Putamen (tissue), 1 donor: ENCODE measurements at places on chromosomes 16 and 17.

GRCh38 chr17:39235555-39236449, 10.1 kb upstream of the STAC2 start:
- DNase-seq, result no peak

GRCh38 chr17:61161615-61162134, 238.0 kb upstream of the TBX2 start:
- DNase-seq, result no peak

DNA sequence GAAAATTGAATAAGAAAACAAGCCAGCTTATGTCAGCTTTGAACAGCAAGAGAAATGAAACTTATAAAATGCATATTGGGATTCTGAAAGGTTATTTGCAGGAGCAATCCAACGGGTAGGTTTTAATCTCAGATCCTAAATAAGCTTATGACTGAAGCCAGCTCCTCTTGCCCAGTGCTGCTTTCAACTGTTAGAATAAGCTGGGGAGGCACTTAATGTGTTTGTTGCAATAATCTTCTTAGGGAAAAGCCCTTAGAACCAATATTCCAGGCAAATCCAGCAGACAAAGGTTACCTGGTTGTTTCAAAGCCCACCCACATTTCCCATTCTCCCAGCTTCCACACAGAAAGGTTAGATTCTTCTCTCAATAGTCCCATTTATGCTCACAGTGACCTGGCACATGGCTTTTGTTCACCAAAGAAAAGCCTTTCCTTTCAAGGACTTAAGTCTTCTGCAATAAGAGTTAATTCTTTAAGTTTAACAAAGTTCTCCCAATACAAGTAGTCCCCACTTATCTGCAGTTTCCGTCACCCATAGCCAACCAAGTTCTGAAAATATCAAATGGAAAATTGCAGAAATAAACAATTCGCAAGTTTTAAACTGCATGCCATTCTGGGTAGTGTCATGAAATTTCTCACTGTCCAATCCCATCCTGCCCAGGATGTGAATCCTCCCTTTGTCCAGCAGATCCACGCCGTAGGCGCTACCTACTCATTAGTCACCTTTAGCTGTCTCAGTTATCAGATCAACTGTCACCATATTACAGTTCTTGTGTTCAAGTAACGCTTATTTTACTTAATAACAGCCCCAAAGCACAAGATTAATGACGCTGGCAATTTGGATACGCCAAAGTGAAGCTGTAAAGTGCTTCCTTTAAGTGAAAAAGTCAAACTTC, 5.9 kb downstream of the TEX2 start:
- DNase-seq, result no peak

DNA sequence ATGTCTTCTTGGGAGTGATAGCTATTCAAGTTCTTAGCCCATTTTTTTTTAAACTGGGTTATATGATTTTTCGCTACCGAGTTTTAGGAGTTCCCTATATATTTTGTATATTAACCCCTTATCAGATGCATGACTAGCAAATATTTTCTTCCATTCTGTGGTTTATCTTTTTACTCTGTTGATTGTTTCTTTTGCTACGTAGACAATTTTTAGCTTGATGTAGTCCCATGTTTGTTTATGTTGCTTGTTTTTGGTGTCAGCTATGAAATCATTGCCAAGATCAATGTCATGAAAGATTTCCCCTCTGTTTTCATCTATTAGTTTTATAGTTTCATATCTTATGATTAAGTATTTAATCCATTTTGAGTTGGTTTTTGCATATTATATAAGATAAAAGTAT, 480.5 kb downstream of the CDH11 start:
- DNase-seq, result no peak

GRCh38 chr16:2820836-2821486, 3.9 kb downstream of the PRSS21 start:
- DNase-seq, result no peak

- no peak for DNase-seq
Measured at GRCh38 chr17:8662973-8663372, 32.4 kb upstream of the MYH10 start.

DNA sequence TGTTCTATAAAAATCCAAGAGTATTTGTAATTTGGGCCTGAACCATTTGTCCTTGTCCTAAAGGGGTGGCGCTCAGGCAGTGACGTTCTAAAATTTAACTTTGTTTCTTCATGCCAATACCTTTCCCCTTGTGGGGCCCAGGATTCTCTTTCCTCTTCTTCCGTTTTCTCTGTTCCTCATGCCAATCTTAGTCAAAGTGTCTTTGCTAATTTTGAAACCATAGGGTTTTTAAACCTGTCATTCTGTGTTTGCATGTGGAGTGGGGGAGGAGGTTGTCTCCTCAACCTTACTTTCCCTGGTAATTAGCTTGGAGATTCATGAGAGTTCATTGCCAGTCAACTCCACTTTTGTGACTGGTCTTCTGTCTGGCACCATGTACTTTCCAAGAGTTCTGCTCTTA, 337.1 kb downstream of the MAF start:
- DNase-seq, result no peak

DNA sequence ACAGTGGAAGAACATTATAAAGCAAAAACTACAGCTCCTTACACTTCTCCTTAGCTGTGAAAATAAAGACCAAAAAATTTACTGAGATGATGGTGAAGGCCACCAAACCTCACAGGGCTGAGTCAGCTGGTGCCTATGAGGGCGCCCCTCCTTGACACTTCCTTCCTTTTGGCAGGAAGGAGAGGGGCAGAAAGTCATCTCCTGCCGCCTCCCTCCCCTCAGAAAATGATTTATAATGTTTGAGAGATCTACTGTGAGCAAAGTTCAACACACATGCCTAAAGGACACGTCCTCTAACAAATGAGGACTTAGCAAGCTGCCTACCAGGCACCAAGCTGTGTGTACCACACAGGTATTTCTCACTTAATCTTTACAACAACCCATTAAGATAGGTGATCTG, 245.7 kb downstream of the PRKCA start:
- no peak for DNase-seq

DNA sequence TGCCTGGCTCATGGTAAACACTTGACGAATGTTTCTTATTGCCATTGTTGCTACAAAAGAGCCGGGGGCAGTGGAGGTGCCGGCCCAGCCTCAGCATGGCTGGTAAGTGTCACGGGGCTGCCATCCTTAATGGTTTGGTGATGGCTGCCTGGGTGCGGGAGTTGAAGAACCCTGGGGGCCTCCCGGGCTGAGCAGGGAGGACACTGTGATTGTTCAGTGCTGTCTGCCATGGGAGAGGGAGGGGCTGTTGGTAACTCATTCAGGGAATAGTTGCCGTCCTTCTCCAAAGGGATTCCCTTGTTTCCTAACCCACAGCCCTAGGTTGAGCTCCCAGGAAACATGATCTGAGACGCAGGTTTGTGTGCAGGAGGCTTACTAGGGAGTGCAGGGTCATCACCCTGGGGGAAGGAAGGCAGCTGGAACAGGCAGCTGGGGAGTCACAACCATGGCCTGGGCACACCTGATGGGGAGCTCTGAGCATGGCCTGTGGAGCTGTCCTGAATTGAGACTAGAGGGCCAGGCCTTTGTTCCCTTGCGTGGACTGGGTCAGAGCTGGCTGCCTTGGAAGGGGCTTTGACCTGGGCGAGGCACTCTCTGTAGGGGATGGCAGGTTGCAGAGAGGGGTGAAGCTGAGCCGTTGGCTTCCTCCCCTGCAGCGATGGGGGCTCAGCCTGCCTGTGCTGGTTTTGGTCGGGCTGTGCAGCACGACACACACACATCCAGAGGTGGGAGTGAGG, 85.7 kb downstream of the PLCG2 start:
- DNase-seq, result no peak

DNA sequence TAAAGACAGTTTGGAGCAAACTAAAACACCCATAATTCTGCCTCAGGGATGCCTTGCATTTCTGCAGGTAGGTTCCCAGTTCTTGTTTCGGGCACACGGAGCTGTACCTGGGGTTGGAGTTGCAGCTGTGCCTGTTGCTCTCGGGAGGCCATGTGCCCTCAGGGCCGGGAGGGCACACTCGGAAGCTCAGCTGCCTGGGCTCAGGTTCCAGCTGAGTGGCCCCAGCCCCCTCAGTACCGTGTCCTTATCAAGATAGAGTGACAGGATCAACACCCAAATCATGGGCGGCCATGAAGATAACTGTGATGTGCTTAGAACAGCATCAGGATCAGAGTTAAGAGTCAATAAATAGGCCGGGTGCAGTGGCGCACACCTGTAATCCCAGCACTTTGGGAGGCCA, 107.9 kb downstream of the SNX29 start:
- no peak for DNase-seq

DNA sequence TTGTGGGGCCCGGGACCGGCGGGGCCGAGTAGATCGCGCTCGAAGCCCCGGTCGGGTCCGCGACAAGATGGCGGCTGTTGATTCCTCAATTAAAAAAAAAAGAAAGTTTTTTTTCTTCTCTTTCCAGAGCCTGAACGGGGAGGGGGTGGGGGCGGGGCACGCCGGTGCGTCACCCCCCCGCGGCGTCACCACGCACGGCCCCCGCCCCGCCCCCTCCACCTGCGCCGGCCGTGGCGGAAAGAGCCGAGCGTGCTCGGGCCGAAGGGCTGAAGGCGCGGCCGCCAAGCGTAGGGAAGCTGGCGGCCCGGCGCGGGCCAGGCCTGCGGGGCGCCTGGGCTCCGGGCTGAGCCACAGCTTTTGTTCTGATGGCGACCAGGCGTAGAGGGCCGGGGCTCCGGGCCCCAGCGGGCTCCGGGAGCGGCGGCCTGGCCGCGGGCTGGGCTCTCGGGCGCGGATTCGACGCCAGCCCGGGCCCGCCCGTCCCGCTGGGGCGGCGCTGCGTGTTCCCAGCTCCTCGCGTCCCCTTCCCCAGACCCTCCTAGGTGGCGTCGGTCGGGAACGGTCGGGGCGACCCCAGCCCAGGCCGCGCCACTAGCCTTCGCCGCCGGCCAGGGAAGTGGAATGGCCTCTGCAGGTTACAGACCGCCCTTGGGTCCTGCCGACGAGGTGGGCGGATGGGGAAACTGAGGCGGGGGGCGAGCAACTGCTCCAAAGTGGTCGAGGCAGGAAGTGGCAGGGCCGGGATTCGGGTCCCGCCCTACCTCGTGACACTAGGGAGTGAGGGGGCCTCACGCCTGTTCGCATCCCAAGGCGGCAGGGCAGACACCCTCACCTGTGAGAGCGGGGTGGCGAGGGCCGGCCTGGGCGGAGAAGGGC, at the start of gene CREBBP:
CREBBP (minus strand) TSS at position 91 of the 876 bp plus-strand sequence. CDS start 797 bp downstream, outside the sequence.
- peak; percentile 90 for DNase-seq

- no peak for DNase-seq
Measured at GRCh38 chr17:77440560-77440981, 299.8 kb downstream of the SEC14L1 start.

- no peak for DNase-seq
Measured at GRCh38 chr17:50203086-50203485, 1.7 kb upstream of the COL1A1 start.

DNA sequence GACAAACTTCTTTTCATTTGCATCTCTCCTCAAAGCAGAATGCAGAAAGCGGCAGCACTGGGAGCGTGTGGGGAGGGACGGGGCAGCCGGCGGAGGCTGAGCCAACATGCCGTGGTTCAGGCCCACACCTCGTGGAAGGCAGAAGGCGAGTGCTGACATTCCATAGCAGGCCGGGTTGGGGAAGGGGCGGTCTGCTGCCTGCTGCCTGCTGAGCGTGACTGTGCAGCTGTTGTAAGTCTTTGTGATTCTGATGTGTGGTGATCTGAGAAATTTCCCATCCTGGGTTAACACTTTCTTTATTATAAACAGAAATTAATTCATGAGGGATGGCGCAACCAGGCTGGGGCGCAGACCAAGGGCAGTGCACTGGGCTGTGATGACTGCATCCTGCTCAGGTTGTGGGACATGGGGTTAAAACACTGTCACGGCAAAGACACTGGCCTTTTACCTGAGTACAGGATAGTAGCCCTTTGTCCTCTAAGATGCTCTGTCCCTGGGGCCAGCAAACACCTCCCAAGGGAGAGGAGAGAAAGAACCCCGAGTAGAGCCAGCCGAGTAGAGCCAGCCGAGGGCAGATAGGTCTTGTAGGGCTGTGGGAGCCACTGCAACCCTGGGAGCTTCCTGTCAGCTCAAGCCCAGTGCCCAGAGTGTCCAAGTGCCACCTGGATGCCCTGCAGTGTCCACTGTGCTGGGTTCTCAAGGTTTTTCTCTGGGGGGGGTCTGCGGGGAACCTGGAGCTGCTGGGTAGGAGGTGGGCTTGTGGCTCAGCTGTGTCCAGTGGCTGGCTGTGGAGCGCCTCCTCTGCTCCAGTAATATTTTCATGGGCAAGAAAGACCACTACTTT, 8.8 kb upstream of the DNASE1 start:
- DNase-seq, result no peak

GRCh38 chr17:7552621-7553051, 3.8 kb downstream of the TNFSF12 start:
- DNase-seq, result peak; percentile 30

GRCh38 chr17:75814900-75815373, 29.3 kb downstream of the UNC13D start:
- DNase-seq, result no peak

DNA sequence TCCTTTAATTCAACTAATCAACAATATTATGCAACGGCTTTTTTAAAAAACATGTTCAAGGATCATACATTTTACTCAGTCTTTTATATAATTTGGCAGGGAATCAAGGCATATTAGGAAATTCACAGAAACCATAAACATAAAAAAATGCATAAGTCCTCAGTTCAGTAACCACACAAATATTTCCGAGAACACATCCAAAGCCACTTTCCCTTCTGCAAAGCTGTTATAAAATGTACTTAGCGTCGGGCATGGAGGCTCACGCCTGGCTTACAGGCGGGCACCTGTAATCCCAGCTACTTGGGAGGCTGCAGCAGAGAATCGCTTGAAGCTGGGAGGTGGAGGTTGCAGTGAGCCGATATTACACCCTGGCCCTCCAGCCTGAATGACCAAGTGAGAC, 9.7 kb upstream of the ZC3H7A start:
- DNase-seq, result no peak

GRCh38 chr17:63954402-63955063, 18.2 kb downstream of the SCN4A start:
- DNase-seq, result no peak

- DNase-seq, result no peak
Measured at GRCh38 chr16:13012601-13013000, 111.2 kb downstream of the SHISA9 start.

DNA sequence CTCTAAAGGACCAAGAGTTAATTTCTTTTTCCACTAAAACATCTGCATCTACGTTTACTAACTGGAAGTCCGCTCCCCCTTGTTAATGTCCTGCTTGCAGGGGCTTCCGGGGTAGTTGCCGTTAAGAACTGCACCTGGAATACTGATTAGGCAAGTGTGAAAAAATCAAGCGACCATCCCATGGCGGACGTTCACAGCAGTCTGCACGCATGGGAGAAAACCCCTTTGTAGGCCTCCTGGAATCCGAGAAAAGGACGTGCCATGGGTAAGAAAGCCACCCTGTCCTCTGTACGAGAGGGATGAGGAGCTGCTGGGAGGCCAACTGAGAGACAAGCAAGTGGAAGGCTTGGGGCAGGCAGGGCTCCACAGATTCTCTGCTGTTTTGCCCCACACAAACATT, 14.9 kb downstream of the SNN start:
- DNase-seq, result no peak

- peak; percentile 10 for DNase-seq
Measured at GRCh38 chr17:37176723-37177122, 199.1 kb upstream of the C17orf78 start.

DNA sequence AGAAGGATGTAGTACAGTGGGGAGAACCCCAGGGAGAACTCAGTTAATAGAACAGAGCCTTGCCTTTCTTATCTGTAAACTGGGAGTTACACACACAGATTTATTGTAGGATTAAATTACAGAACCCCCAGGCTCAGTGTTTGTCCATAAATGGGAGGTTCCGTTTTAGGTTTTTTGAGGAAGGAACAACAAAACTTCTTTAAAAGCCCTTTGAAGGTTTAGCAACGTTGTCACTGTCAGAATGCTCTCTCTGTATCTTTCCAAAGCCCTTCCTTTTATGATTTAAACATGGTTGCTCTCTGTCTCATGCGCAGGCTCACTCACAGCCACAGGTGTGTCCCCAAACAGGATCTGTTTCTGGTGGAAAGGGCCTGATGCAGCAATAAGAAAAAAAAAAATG, 9.4 kb upstream of the GNA13 start:
- no peak for DNase-seq
